ENCODE measurements at places on chromosomes 7 and 10.

DNA sequence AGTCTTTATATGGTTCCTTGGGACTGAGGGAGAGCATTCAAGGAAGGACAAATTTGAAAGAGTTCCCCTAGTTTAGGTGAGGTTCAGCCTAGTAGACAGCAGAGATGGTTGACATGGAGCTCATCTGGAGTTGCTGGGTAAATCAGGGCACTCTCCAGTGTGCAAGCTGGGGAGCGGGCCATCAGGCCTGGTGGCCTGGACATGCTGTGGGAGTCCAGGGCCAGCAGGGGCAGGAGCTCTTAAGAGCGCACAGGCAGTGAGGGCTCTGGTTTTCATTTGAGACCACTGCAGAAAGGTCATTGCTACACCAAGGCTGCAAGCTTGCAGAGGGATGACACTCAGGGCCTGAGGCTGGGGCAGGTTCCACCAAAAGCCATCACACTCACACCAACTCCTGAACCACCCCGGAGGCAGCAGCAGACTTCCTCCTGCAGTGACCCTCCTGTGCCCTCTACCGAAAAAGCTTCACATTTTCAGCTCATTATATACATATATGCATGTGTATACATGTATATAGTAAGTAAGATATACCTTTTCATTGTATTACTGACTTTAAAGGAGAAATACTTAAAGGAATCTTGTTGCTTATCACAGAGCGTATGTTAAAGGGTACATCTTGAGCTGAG lies 39.5 kb downstream of the STEAP1B start:
- DNase-seq = no peak

- no peak for DNase-seq
These were observed 21.4 kb downstream of the ACBD7 start for GRCh38 chr10:15067154-15067553.

DNA sequence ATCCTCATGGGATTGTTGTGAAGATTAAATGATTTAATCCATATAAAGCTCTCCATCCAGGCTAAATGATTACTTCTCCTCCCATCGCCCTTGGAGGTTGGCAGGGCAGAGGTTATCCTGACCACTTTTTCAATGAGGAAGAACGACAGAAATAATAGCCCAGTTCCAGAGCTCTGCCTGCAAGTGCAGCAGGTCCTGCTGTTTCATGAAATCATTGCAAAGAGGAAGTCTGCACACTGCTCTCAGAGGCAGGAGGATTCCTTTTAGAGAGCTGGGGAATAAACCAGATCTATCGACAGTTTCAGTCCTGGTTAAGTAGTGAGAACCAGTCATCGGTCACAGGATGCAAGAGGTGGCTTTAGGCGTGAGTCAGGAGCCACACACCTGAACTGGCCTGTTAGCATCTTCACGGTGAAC lies 25.0 kb upstream of the CDH23 start:
- no peak for DNase-seq

- DNase-seq = no peak
These were observed 236.3 kb downstream of the KLF6 start for GRCh38 chr10:3548702-3549101.

GRCh38 chr10:110820321-110820814 lies 51.4 kb upstream of the PDCD4 start:
- DNase-seq = no peak

GRCh38 chr10:48477141-48477540 lies 127.7 kb downstream of the ARHGAP22 start:
- DNase-seq = no peak

Measured in neuronal stem cell (in vitro differentiated cells).